Activated naive CD8-positive, alpha-beta T cell treated with anti-CD3 and anti-CD28 coated beads, Interleukin-2, amount 10 ng/mL, durations not matched to agents 7 days and 5 days (primary cell): ENCODE measurements at places on chromosomes 12 and 14.

GRCh38 chr12:12612358-12612757 is 682 bp downstream of the CREBL2 start:
- peak overlapping the region; percentile 91 for H3K27ac ChIP-seq
- H3K4me3 ChIP-seq = peak overlapping the region; percentile 90
- H3K36me3 ChIP-seq = peaks cover 13% of the 10 kb centered on the region
- H3K4me1 ChIP-seq = peaks cover 39% of the 10 kb centered on the region

- H3K4me3 ChIP-seq = no peak overlapping the region
- H3K27me3 ChIP-seq = peaks cover 2% of the 10 kb centered on the region
- no peaks in the 10 kb centered on the region for H3K36me3 ChIP-seq
- DNase-seq = no peak
These were observed 1141.2 kb upstream of the TMEM132C start for GRCh38 chr12:127125607-127126259.

- H3K4me3 ChIP-seq = no peak overlapping the region
- H3K27ac ChIP-seq = no peak overlapping the region
- H3K36me3 ChIP-seq = peaks cover 7% of the 10 kb centered on the region
- no peaks in the 10 kb centered on the region for H3K27me3 ChIP-seq
- no peak for DNase-seq
These were observed 10.7 kb upstream of the SLC6A13 start for GRCh38 chr12:273382-273781.

DNA sequence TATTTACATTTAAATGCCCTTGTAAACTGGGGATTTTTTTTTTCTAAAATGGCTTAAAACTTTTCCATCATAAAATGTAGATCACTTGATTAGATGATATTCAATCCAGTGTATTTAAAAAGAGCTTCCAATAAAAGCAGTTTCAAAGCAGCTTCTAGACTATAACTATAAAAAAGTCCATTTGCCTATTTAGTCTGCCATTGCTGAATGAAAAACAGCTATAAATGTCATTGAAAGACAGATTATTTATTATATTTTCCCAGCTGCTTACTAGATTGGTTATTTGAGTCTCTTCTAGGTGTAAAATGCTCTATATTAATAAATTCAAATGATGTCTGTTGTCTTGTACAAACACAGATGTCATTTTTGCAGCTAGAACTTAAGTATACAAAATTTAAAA is 414.8 kb downstream of the RMST start:
- no peak overlapping the region for H3K27ac ChIP-seq
- no peak overlapping the region for H3K4me3 ChIP-seq
- H3K36me3 ChIP-seq = no peaks in the 10 kb centered on the region
- no peaks in the 10 kb centered on the region for H3K4me1 ChIP-seq
- no peaks in the 10 kb centered on the region for H3K27me3 ChIP-seq

DNA sequence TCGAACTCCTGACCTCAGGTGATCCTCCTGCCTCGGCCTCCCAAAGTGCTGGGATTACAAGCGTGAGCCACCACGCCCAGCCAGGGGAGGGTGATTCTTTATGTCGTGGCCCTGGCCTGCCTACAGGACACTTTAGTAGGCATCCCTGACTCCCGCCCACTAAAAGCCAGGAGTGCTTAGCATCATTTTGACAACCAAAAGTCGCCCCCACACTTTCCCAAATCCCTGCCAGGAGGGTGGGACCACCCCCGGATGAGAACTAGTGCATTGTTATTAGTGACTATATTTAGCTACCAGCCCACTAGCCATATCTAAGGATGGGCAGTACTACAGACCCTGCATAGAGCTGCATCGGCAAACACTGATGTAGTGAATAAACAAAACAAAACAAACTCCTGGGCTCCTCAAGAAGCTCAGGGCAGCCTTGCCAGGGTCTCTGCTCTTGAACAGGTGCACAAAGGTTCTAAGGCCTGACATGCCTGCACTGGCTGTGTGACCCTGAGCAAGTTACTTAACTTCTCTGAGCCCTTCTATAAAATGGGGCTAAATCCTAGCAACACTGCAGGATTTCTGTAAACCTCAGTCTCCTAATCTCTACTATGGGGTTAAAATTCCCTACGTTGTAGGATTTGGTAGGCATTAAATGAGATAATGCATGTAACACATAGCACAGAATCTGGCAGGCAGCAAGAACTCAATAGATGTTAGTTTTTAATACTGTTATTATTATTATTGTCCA is 2.2 kb downstream of the CAMKK2 start:
- H3K4me1 ChIP-seq = peaks cover 18% of the 10 kb centered on the region
- no peak for DNase-seq
- peaks cover 2% of the 10 kb centered on the region for H3K27me3 ChIP-seq
- H3K27ac ChIP-seq = no peak overlapping the region
- peaks cover 7% of the 10 kb centered on the region for H3K36me3 ChIP-seq

GRCh38 chr12:76190299-76190698 is 105.8 kb upstream of the NAP1L1 start:
- peaks cover 10% of the 10 kb centered on the region for H3K4me1 ChIP-seq
- DNase-seq = no peak
- H3K4me3 ChIP-seq = no peak overlapping the region
- peaks cover 5% of the 10 kb centered on the region for H3K36me3 ChIP-seq
- no peak overlapping the region for H3K27ac ChIP-seq
- H3K27me3 ChIP-seq = peaks cover 11% of the 10 kb centered on the region

GRCh38 chr14:78367355-78367754 is 197.2 kb downstream of the NRXN3 start:
- no peak for DNase-seq
- H3K4me1 ChIP-seq = no peaks in the 10 kb centered on the region
- H3K4me3 ChIP-seq = no peak overlapping the region

GRCh38 chr14:73254247-73255004 is 17.1 kb downstream of the PAPLN start:
- H3K36me3 ChIP-seq = no peaks in the 10 kb centered on the region
- peaks cover 4% of the 10 kb centered on the region for H3K27me3 ChIP-seq
- DNase-seq = no peak
- no peak overlapping the region for H3K27ac ChIP-seq
- no peak overlapping the region for H3K4me3 ChIP-seq

- H3K36me3 ChIP-seq = no peaks in the 10 kb centered on the region
- DNase-seq = no peak
- H3K4me3 ChIP-seq = no peak overlapping the region
These were observed 67.3 kb upstream of the TSPAN11 start for GRCh38 chr12:30859226-30859625.

DNA sequence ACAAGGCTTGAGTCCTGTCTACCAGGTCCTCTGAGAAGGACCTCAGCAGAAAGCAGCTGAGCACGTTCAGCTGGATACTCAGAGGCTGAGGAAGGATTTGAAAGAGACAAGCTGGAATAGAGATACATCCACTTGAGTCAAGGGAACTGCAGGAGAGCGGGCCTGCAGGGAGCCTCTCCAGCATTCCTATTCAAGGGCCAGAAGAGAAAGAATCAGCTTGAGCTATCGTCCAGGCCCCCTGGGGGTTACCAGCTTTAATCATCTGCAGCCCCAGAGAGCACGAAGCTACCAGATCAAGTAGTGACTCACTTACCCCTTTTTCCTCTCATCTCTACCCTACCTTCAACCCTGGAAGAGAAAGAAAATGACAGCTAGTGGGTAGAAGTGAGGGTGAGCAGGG is 80.9 kb downstream of the NDUFA12 start:
- H3K4me3 ChIP-seq = no peak overlapping the region
- H3K27ac ChIP-seq = peak overlapping the region; percentile 22
- H3K4me1 ChIP-seq = no peaks in the 10 kb centered on the region
- no peaks in the 10 kb centered on the region for H3K27me3 ChIP-seq
- no peak for DNase-seq

DNA sequence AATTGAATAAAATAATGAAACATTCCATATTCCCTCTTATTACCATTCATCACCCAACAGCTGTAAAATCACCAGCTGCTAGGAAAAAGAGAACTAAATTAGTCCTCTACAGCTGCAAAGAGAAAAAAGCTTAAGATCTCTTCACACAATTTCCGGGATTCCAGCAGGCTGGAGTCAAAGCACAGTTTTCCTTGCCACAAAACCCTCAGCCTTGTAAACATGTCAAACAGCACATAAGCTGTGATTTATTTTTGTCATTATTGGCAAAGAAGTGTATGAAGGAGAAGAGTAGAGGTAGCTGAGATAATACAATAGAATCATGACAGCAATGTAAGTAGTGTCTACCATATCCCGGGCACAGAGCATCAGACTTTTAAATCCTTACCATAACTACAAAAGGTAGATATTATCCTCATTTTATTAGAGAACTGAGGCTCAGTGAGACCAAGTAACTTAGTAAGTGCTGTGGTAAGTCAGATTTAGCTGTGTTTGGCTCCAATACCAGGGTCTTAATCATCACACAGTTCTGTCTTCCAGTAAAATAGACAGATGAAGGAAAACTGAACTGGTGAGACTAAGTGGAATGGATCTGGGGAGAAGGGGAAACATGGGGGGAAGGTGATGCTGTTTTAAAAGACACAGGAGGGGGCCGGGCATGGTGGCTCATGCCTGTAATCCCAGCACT is 57.3 kb downstream of the NTN4 start:
- H3K4me3 ChIP-seq = no peak overlapping the region
- no peaks in the 10 kb centered on the region for H3K4me1 ChIP-seq

GRCh38 chr14:89660166-89660565 is 243.1 kb upstream of the FOXN3 start:
- no peaks in the 10 kb centered on the region for H3K27me3 ChIP-seq
- H3K36me3 ChIP-seq = peaks cover 19% of the 10 kb centered on the region
- DNase-seq = no peak
- H3K4me3 ChIP-seq = no peak overlapping the region
- no peak overlapping the region for H3K27ac ChIP-seq

DNA sequence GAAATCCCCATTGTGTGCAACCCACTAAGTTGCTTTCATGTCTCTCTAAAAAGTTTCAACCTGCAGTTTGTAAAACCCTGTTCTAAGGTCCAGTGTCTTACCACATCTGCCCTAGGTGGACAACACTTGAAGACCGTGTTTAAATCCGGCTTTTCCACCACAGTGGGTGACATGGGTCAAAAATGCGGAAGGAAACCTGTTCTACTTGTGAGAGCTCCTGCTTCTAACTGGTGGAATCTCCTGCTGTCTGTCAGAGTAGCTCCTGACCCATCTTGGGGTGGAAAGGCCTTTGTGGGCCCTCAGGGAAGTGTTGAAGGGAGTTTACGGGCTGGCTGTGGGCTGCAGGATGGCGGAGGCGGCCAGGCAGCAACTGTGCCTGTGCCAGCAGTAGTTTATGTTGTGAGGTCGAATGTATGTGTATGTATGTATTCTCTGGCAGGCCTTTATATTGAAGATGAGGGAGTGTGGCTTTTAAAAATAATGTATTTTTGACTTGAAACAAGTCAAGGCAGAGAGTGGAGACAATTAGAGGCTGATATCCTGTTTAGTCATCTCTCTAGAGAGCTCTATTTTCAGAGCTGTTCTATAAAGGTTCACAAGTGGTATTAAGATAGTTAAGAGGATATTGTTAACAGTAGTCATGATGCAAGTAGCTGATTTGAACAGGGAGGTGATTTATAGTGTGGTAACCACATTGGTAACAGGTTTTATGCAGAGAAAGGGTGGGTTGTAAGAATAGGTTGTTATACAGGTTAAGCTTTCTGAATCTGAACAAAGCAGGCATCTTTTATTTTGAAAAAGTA is 67.0 kb downstream of the PRKCH start:
- no peak overlapping the region for H3K4me3 ChIP-seq
- peaks cover 40% of the 10 kb centered on the region for H3K4me1 ChIP-seq
- peak; percentile 53 for DNase-seq
- H3K27me3 ChIP-seq = no peaks in the 10 kb centered on the region

DNA sequence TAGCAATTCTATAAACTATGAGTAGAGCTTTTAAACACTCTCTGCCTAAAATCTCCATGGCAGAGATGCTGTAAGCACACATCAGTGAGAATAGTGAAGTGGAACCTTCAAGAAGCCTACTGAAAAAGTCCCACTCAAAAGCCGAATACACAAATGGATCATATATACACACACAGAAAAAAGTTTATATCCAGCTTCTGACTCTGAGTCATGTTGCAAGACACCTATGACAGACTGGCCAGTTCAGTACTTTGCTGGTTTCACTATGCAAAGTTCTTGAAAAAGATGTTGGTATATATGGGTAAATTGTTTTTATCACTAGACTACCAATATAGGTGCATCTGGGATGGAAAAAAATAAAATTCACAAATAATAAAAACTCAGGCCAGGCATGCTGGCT is 126.1 kb downstream of the KCNK10 start:
- no peaks in the 10 kb centered on the region for H3K36me3 ChIP-seq
- no peaks in the 10 kb centered on the region for H3K4me1 ChIP-seq
- no peak for DNase-seq
- H3K27me3 ChIP-seq = peaks cover 26% of the 10 kb centered on the region

- DNase-seq = no peak
- H3K36me3 ChIP-seq = peaks cover 54% of the 10 kb centered on the region
- H3K4me3 ChIP-seq = peak overlapping the region; percentile 99
- H3K27me3 ChIP-seq = no peaks in the 10 kb centered on the region
- H3K4me1 ChIP-seq = peaks cover 35% of the 10 kb centered on the region
These were observed 3.8 kb downstream of the PRKCH start for GRCh38 chr14:61325166-61325565.

DNA sequence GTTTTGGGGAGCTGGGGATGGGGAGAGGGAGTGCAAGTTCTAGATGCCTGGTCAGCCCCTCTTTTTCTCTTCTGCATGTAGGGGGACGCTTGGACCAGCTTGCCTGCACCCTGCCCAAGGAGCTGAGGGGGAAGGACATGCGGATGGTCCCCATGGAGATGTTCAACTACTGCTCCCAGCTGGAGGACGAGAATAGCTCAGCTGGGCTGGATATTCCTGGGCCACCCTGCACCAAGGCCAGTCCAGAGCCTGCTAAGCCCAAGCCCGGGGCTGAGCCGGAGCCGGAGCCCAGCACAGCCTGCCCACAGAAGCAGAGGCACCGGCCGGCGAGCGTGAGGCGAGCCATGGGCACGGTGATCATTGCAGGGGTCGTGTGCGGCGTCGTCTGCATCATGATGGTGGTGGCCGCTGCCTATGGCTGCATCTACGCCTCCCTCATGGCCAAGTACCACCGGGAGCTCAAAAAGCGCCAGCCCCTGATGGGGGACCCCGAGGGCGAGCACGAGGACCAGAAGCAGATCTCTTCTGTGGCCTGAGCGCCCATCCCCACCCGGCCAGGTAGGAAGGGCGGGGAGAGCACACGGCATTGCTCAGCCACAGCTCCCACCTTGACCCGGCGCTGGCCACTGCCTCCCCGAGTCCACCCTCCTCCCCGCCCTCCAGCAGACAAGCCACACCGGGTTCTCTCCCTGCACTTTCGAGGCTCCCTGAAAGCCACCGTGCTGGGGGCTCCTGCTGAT is 14.0 kb downstream of the LRTM2 start:
- no peaks in the 10 kb centered on the region for H3K36me3 ChIP-seq
- DNase-seq = no peak
- no peaks in the 10 kb centered on the region for H3K4me1 ChIP-seq
- H3K27me3 ChIP-seq = peaks cover 16% of the 10 kb centered on the region

DNA sequence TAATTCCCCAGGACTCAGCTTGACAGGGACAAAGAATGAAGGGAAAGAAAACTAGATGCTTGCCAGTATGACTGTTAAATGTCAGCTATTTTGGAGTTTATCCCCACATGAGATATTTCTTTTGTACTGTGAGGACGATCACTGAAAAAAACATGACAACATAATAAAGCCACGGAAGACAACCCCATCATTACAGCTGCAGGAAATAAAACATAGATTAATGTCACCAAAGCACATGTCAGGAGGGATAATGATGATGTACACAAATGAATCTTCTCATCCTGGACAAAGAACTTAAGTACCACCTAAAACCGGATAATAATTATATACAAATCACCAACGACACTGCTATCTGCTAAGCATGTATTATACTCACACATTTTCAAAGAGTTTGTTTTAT is 84.6 kb upstream of the GRIP1 start:
- H3K4me1 ChIP-seq = peaks cover 32% of the 10 kb centered on the region
- no peak for DNase-seq
- peaks cover 3% of the 10 kb centered on the region for H3K27me3 ChIP-seq
- no peak overlapping the region for H3K4me3 ChIP-seq
- peaks cover 21% of the 10 kb centered on the region for H3K36me3 ChIP-seq
